ENCODE measurements at places on chromosomes 7 and 10.

DNA sequence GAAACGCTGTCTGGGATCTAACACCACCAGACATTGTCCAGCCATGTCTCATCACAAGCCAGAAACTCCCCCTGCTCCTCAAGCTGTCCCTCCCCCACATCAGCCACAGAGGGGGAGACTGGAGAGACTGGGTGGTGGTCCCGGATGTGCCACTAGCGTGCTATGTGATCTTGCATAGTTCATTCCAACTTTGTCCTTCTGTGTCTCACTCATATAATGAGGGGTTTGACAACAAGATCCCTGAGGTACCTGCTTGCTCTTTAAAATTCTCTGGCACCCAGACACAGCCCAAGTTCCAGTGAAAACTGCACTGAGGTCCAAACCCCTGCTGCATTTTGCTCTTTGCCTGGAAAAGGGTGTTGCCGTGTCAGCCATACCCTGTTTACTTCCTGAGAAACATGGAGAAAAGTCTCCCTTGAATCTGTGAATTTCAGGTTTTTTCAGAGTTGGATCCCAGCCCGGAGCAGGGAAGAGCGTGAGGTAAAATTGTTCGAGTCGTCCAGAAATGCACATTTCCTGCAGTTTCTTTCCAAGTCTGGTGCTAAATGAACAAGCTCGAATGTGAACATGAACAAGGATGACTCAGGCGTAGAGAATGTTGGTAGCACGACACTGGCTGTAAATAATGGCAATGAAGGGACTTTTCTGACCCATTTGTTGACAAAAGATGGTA is 156.6 kb downstream of the CCDC3 start:
- DNase-seq = no peak

DNA sequence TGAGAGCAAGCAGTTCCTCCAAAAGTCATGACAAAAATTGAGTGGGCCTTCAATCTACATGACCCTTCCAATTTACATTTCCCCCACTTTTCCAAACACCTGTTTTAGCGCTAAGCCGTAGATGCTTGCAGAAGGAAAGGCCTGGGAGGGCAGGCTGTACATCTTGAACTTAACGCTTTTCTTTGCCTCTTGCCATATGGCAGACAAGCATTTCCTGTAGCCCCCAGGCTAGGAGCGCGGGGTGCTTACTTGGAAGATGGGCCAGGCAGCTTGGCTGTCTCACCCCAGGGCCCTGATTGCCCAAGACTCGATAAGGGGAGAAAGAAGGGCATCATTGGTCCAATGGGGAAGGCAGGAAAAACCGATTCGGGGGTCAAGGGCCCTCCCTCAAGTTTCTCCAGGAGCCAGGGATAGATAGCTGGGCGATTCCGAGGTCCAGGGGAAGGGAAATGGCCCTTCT is 1.8 kb downstream of the HOXA10 start:
- no peak for DNase-seq

DNA sequence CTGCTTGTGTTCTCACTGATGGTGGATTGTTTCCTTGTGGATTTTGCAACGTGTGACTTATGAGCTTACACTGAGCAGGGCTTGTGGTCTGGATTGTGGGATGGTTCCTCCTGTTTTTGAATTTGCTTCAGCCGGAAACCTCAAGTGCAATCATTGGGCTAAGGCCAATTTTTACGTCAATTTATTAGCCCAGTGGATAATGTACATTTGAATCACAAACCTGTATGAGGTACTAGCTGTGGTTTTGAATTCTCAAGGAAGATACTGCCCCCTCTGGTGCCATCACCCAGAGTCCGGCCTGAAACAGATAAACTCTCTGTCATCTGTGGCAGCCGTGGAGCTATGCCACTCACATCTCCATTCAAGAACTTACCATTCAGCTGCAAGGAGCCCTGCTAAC is 7.3 kb upstream of the ZNF777 start:
- DNase-seq = no peak

DNA sequence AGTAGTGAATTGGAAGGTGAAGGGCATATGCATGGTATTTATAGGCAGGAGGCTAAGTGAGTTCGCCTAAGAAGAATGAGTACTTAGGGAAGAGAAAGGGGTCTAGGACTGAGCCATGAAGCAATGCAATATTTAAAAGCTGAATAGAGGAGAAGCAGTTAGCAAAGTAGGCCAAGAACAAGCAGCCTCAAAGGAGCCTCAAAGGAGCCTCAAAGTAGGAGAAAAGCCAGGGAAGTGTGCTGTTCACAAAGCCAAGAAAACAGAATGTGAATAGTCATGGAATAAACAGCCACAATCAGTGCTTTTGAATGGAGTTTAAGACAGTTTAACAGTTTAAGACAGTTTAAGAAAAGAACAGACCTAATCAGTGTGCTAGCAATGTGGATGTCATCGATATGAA is 762.0 kb downstream of the SORCS1 start:
- DNase-seq = no peak

DNA sequence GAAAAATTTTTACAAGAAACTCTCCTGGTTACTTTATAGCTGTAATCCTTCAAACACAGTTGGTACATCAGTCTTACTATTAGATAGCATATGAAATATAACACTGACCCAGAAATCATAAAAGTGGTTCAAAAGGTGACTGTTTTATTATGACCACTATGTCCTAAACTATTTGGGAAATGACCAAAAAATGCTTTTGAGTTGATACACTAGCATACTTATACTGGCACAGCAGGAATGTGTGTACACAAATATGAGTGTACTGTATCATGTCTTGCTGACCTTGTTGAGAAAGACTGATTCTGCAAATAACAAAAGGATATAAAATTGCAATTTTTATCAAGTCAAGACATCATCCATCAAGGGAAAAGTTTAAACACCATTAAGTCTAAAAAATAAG is 24.3 kb downstream of the CSTF2T start:
- no peak for DNase-seq

DNA sequence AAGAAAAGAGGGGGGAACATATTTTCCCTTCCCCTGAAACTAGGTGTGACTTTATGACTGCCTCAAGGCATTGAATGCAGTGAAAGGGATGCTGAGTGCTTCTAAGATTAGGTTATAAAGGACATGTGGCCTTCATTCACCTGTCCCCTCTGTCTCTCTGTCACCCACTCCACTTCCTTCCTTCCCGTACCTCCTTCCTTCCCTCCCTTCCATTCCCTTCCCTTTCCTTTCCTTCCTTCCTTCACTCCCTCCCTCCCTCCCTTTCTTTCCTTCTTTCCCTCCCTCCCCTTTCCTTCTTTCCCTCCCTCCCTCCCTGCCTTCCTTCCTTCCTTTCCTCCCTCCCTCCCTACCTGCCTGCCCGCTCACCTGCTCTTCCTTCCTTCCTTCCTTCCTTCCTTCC is 4.5 kb upstream of the ZKSCAN1 start:
- no peak for DNase-seq

DNA sequence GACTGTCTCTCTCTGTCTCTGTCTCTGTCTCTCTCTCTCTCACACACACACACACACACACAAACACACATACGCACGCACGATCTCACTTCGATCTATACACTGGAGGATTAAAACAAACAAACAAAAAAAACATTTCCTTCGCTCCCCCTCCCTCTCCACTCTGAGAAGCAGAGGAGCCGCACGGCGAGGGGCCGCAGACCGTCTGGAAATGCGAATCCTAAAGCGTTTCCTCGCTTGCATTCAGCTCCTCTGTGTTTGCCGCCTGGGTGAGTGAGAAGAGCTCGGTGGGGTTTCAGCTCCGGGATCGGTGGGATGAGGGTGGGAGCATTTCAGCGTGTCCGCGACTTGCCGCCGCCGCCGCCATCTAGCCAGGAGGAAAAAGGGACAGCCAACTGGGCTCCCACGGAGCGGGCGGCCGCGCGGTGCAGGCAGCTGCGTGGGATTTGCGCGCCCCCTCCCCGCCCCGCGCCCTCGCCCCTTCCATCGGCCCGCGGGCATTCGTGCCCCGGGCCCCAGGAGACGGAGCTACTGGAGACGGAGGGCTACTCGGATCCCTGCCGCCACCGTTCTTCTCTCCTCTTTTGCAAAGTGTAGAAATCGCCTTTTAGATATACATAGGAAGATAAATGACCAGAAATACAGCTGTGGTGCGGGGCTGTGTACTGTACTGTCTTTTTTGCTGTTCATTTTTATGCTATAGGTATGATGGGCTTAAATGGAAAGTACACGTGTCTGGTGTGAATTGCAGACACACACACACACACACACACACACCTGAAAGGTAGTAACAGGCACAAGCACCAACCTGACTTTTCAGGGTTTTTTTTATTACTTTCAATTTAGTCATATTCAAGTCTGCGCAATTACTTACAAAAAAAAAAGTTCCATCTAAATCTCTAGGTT is 581 bp downstream of the PTPRZ1 start:
- DNase-seq = no peak

GRCh38 chr7:34277016-34277802 is 371.9 kb downstream of the BMPER start:
- no peak for DNase-seq

GRCh38 chr10:28668363-28669226 is 8.7 kb upstream of the BAMBI start:
- no peak for DNase-seq

- no peak for DNase-seq
Measured at GRCh38 chr7:100401811-100402210, 26.7 kb downstream of the ZCWPW1 start.

- no peak for DNase-seq
Measured at GRCh38 chr7:94277236-94277635, 117.5 kb upstream of the COL1A2 start.

All from stimulated activated CD4-positive, alpha-beta T cell treated with anti-CD3 and anti-CD28 coated beads, Interleukin-1b, Interleukin-23, amount 100 ng/mL, for 1 hour (primary cell).